ENCODE measurements at places on chromosomes 2 and 18. TPM values are rescaled to one million over a fixed set of nuclear protein-coding genes. Genes with fewer than 3 reads are reported as not detected.
A peak's percentile ranks its signal among the peaks of the same experiment; 100 is the strongest.

DNA sequence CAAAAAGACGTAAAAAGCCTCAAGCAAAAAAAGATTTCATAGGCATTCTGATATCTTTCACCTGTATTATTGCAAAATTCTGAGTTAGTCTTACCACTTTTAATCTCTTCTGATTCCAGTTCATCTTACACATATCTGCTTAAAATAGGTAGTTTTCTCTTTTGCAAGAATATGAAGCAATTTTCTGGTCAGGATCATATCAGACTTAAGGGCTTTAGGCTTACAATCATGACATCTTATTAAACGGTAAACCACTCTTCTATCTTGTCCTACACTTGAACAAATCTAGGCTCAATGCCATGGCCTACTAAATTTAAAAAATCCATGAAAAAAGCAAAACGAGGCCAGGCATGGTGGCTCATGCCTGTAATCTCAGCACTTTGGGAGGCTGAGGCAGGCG lies 50.1 kb upstream of the GAREM1 start:
- DNase-seq = no peak

- no peak for DNase-seq
Measured at GRCh38 chr2:47180531-47180930, 25.4 kb upstream of the STPG4 start.

DNA sequence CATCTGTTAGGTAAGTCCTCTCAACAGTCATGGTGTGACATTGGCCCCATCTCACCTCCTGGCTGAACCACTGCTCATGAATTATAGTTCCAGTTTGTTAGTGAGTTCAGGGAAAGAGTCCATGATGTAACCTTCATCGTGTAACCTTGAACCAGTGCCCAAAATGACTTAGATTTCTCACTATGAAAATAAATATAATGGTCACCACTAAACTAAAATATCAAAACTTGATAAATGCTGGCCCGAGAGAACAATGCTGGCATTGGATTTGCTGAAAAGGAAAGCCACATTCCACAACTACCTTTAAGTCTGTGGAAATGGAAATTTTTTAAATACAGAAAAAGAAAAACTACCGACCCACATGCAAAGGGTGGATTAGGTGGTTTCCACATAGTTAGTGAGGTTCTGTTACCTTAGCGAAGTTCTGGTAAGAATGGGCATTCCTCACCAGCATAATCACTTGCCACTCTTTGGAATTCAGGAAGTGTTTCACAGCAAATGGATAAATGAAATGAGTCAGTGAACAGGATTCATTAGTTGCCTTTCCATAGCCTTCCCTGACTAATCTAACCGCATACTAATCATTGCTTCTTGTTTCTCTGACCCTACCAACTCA lies 133.9 kb upstream of the CTAGE1 start:
- DNase-seq = peak; percentile 97

DNA sequence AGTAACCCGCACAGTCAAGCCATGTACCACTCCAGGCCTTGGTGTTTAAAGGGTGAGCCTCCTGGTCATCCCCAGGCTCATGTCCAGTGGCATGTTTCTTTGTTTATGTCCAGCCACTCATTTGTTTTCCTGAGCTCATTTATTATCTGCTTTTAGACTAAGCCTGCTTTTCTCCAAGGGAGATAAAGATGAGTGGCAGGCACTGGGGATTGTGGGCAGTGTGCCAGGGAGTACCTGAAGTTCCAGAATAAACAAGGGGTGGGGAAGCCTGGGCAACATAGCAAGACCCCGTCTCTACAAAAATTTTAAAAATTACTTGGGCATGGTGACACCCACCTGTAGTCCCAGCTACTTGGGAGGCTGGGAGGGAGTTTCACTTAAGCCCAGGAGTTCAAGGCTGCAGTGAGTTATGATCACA lies 1.9 kb downstream of the ANXA4 start:
- DNase-seq = no peak

Gene RAB17
- total RNA-seq = 0.54 TPM

- DNase-seq = peak; percentile 45
Measured at GRCh38 chr2:212811036-212811805, 272.6 kb upstream of the ERBB4 start.

- no peak for DNase-seq
Measured at GRCh38 chr2:8580316-8581233, 101.3 kb upstream of the ID2 start.

GRCh38 chr2:16647992-16648617 lies 17.5 kb downstream of the CYRIA start:
- no peak for DNase-seq

DNA sequence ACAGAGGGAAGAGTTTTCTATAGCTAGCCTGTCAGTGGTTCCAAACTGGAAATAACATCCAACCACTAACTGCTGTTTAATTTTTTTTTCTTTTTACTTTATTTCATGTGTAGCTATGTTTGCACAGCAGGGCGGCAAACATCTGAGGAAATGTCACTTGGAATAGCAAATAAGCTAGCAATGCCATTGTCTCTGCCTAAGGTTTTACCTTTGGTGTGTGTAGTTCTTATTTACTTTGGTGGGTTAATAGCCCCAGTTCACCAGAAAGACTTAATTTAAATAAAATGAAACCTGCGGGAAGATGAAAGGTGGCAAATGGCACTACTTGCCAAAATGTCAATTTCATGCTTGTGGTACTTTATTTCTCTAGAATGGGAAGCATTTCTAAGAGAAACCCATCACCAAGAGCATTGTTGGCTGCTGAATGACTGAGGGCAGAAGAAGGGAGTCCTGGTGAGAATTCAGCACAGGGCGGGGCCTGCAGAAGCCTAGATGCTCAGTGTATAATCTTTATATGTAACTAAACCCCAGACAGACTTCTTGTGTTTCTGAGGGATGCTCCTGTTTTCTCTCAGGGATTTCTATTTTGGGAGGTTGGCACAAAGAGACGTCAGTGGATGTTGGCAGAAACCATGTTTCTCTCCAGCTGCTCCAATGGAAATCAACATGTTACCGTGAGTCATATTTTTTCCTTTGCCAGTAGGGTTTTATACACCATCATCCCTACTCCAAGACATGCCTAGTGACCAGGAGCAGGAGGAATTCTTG lies 300.4 kb upstream of the NT5C1B start:
- DNase-seq = peak; percentile 67

GRCh38 chr2:104897515-104898184 lies 43.7 kb downstream of the POU3F3 start:
- DNase-seq = peak; percentile 2

GRCh38 chr2:183014005-183014404 lies 24.3 kb downstream of the NCKAP1 start:
- no peak for DNase-seq

GRCh38 chr2:33209976-33210375 lies 263.2 kb downstream of the LTBP1 start:
- DNase-seq = peak; percentile 73

DNA sequence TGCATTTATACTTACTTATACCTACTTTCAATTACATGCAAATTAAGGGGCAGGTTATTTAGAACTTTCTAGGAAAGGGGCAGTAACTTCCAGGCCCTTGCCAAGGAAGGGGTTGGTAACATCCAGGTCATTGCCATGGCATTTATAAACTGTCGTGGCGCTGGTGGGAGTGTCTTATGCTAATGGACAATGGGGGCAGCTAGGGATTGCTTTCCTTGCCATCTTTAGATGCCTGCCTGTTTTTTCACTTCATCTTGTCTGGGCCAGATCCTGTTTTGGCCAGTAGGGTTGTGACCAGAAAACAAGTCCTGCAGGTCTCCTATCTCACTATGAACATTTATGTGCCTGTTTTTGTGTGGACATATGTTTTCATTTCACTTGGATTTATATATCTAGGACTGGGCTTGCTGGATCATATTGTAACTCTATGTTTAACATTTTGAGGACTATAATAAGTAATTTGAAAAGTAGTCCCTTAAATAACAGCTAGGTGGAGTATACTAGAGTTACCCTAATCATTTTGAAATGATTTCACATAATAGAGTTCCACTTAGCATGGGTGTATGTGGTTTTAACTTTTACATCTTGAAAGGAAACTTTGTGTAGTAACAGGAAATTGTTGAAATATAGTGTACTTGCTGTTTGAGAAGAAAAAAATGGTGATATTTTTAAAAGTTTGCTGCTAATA lies 56.1 kb downstream of the LCLAT1 start:
- DNase-seq = peak; percentile 23

GRCh38 chr2:237742614-237743013 lies 56.0 kb upstream of the RBM44 start:
- no peak for DNase-seq

DNA sequence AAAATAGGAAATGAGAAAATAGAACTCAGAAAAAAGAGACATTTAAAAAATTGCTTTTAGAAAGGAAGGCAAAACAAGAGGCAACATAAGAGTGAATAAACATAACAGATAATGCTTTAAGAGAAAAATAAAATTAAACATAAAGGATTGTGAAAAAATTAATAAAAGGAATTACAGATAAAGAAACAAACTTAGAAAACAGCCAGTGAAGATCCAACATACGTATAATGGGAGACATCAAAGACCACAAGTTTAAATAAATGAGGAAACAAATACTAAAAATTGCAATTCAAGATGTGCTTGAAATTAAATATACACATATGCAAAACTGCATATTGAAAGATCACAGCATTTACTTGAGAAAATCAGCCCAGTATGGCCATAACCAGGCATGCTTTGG lies 448.9 kb downstream of the NBAS start:
- DNase-seq = peak; percentile 40

GRCh38 chr18:11600321-11600720 lies 9.1 kb upstream of the SLC35G4 start:
- DNase-seq = no peak

- peak; percentile 36 for DNase-seq
Measured at GRCh38 chr2:178418426-178418825, 32.5 kb downstream of the PRKRA start.

DNA sequence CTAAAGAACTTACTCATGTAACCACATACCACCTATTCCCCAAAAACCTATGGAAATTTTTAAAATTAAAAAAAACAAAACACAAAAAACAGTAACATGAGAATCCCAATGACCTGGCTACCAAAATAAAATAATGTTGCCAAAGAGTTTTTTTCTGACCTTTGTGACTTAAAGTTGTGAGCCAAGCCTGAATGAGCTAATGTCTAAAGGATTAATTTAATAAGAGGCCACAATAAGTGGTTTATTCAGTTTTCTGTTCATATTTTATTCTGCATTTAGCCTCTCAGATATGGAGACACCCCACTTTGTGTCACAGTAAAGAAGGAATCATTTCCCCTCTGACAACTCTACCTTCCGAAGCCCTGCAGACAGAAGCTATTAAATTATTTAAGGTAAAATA lies 42.6 kb upstream of the DYNC2LI1 start:
- DNase-seq = no peak

GRCh38 chr18:11785444-11786055 lies 65.7 kb upstream of the CHMP1B start:
- DNase-seq = no peak

Gene CAVIN2
- 24.1 TPM for total RNA-seq

- DNase-seq = peak; percentile 92
Measured at GRCh38 chr18:58996131-58996641, 131.5 kb downstream of the ZNF532 start.

- DNase-seq = no peak
Measured at GRCh38 chr2:200422532-200423261, 87.2 kb downstream of the KCTD18 start.

Gene DNER
- total RNA-seq = not detected

DNA sequence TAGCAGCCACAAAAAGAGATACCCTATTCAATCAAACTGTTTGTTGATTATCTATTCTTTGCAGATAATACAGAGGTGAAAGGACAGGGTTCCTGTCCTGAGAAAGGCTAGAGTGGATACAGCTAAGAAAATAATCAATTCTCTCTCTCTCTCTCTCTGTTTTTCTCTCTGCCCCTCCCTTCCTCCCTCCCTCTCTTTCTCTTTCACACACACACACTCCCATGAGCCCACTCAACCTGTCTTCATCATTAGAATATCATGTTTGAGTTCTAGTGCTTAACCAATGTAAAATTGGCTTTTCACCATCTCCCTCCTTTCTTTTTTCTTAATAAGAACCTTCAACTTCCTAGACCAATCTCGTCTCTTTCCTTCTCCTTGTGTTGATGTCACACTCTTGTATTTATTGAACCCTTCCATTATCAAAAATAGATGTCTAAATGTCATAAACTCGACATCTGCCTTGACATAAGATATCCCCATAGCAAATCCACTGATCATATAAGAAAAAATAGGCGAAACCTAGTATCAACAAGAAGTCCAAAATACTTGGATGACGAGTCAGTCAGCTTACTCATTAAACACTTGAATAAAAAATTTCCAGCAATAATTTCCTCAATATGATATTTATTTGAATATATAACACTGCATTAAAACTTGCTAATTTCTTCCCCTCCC lies 42.8 kb upstream of the CYTIP start:
- DNase-seq = peak; percentile 25

DNA sequence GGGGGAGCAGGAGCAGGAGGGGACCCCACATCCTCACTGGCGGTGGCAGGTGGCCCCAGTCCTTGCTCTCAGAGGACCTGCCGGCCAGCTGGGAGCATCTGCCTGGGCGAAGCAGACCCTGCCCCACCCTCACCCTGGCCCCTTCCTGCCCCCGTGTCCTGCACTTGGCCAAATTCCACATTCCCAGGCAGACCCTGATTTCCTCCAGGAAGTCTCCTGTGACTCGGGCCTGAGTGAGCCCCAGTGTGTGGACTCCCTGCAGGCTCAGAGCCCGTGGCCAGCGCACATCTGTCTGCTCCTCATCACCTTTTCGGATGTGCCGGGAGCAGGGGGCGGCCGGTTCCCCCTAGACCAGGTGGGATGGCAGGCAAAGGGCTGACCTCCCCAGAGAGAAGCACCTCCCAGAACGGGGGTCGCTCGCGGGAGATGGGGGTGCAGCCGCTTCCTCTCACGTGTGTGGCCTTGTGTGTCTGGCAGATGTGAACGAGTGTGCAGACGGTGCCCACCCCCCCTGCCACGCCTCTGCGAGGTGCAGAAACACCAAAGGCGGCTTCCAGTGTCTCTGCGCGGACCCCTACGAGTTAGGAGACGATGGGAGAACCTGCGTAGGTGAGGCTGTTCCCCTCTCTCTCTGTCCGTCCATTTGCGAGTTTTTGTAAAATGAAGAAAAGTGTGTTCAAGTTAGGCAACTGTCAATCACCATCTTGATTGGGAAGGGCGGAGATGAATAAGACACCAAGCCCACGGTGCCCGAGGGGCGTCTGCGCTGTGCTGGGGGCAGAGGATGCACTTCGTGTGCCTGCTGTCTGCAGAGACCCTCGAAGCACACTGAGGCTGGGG lies 90.4 kb downstream of the TPO start:
- DNase-seq = no peak

- DNase-seq = peak; percentile 48
Measured at GRCh38 chr2:187310701-187311100, 137.4 kb downstream of the CALCRL start.

DNA sequence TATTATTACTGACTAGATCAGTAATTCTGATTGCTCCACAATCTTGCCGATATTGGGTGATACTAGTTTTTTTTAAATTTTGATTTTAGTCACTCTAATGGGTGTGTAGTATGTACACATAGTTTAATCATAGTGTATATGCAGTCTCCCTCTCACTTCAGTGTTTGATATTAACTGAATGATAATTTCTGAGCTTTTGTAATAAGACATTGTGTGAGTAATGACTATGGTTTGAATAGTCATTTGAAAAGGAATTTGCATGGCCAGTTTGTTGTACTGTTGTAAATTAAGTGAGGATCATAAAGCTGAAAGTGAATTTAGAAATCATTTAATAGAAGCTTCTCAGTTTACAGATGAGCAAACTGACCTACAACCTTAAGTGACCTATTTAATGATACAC lies 33.4 kb downstream of the USP14 start:
- DNase-seq = no peak

All from fibroblast of the aortic adventitia (primary cell).